ENCODE measurements at places on chromosomes 16 and 17.

DNA sequence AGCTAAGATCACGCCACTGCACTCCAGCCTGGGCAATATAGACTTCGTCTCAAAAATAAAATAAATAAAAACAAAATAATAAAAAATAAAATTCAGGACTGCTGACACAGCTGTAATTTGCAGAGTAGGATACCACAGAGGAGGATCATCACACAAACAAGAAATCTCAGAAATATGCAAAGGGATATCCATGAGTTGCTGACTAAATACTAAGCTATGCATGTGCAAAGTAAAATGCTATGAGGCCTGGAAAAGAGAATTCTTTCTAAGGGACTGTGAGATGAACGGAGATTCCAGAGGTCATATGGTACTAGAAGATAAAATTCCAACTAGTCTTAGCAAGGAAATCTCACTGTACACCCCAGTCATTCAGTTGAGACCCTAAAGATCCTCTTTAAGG lies 74.8 kb downstream of the SLC39A11 start:
- DNase-seq = no peak

DNA sequence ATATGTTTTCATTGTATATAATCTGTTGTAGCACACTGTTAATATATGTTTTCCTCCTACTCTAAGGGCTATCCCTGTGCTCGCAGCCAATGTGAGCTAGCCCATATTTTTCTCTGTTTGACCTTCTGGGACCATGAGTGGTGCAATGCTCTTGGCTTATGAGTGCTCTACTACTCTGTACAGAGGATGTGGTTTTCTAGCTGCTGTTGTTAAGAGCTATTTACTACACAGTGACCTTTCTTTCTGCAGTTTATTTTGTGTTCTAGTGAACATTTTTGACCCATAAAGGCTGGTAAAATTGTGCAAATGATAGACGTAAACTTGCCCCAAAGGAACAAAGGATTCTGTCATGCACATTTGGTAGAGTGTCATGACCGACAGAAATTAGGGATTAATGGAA lies 84.1 kb upstream of the CPHXL start:
- DNase-seq = no peak

- no peak for DNase-seq
Measured at GRCh38 chr16:51624080-51624775, 473.2 kb upstream of the SALL1 start.

DNA sequence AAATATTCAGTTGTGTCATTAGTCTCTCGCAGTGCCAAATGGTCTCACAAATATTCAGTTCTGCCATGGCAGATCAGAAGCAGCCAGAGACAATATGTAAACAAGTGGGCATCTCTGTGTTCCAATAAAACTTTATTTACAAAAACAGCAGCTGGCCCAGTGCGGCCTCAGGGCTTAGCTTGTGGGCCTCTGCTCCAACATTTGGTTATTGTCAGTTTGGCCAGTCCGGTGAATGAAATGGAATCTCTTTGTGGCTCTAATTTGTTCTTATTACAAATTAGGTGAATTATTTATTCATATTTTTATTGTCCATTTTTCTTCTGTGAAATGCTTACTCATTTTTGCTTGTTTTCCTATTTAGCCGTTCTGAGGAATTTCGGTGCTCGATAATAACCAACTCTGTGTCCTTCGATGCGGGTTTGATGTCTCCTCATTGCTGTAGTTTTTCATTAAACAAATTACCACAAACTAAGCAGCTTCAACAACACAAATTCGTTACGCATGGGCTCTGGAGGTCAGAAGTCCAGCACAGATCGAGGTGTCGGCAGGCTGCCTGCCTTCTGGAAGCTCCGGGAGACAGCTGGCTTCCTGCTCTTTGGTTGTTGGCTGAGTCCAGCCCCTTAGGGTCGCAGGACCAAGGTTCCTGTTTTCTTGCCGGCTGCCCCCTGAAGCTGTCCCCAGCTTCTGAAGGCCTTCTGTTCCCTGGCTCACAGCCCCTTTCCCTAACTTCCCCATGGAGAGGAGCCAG lies 4.1 kb upstream of the SLC38A10 start:
- DNase-seq = no peak

DNA sequence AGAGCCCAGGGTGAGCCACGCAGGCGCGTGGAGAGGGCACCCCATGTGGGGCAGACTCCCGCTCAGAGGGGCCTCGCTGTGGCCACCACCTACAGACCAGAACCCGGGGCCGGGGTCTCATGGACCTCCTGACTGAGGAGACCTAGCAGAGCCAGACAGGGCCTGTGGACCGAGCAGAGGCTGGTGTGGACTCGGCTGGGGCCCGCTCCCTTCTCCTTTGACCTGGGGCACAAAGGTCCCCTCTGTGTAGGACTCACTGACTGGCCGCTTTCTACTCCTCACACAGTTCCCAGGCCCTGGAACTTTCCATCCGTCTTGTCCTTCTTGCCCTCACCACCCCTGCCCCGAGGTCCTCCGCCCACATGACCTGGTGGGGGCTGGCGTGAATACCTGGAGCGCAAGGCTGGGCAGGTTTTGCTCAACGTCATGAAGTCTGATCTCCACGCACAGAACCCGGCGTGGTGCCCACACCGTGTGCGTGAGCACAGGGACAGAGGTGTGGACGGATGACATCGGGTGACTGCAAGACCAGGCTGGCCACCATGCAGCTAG lies 44.7 kb upstream of the ACSF3 start:
- DNase-seq = no peak

DNA sequence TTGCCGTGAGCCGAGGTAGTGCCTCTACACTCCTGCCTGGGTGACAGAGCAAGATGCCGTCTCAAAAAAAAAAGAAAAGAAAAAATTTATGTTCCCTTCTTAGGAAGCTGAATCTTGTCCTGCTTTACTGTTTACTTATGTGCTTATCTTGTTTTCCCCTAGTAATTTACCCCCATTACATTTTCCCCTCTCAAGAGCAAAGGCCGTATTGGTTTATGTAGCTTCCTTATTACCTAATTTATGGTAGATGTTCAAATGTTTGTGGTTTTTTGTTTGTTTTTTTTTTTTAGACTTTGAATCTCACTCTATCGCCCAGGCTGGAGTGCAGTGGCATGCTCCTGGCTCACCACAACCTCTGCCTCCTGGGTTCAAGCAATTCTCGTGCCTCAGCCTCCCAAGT lies 10.3 kb upstream of the SLC52A1 start:
- DNase-seq = no peak
